Stimulated activated CD8-positive, alpha-beta memory T cell treated with anti-CD3 and anti-CD28 coated beads, Interleukin-12 subunit alpha, Interleukin-12 subunit beta, amount 100 ng/mL, for 4 hours (primary cell): ENCODE measurements at places on chromosomes 6 and 20.

DNA sequence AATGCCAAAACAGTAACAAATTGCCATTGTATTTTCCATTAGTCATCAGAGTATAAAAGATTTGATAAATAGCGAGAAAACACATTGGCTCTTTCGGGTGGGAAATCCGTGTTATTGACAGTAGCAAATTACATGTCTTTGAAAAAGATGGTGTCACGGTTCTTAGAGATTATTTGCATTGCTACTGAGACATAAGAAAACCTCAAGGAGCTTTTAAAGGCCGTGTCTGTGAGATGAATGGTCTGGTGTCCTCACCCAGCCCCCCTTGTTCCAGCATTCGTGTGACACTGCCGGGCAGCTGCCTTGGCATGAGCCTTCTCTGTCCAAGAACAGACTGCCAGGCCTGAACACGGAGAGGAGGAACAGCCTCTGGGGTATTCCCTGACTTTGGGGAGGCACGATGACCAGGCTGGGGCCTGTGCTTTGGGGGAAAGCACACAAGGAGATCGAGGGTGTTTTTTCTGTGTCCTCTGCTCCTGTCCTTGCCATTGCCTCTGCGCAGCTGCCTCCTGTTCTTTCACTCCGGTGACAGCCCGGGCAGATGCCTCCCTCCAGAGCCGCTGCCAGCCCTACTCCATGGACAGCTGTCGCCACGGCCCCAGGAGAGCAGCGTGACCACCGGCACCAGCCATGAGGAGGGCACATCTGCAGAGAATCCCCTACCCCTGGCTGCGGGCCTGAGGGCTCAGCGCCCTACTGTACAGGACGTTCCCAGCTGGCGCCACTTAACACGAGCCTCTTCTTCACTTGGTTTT, 167.7 kb upstream of the CDYL start:
- no peak for DNase-seq

DNA sequence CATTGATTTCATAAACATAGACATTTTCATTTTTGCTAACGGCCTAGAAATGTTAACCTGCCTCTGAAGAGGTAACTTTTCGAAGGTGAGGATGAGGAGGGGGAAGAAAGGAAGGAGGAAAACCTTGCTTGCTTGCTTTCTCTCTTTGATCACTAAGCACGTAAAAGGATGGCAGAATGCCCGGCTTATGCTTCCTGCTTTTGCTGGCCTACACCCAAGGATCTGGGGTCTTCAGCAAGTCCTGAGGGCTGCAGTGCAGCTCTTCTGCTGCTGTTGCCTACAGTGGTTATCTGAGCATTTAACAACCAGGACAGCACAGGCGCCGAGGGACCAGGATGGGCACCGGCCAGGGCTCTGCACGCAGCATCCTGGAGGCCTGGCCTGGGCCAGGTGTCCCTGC, 150.8 kb upstream of the TAB2 start:
- no peak for DNase-seq

GRCh38 chr20:64256282-64256935, 861 bp downstream of the PCMTD2 start:
- no peak for DNase-seq

DNA sequence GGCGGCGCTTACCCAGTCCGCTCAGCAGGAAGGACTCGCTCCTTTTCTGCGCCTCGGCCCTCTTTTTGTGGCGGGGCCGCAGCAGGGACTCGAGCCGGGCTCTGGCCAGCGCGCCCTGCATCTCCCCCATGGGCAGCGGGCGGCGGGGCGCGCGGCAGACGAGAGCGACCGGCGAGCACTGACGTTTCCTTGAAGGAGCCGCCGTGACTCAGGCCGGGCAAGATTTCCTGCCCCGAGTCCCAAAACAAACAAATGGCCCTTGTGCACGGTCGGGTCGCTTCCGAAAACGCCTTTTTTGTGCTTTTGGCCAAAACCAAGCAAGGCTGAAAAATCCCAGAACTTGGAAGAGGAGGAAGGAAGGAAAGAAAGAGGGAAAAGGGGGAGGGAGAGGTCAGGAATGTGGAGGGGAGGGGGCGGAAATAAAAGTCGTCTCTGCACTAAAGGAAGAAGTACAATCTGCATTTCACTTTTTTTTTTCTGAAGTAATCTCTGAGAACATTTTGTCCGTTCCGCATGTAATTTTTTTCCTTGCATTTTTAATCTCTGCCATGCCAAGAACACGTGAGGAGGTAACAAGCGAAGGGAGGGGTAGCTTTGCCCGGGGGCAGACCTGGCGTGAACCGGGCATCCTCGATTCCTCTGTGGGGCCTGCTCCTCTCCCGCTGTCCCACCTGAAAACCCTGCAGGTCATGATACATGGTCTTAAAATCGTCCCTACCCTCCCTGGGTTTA, 123.3 kb upstream of the SLC2A12 start:
- peak; percentile 34 for DNase-seq

GRCh38 chr6:74705451-74705850, 500.4 kb downstream of the COL12A1 start:
- no peak for DNase-seq
